ENCODE measurements at places on chromosomes 7 and 10. TPM values are rescaled to one million over a fixed set of nuclear protein-coding genes. Genes with fewer than 3 reads are reported as not detected.
A peak's percentile ranks its signal among the peaks of the same experiment; 100 is the strongest.

HTR5A gene
- total RNA-seq: not detected

FBXO24 gene
- total RNA-seq: 1.0 TPM

DNA sequence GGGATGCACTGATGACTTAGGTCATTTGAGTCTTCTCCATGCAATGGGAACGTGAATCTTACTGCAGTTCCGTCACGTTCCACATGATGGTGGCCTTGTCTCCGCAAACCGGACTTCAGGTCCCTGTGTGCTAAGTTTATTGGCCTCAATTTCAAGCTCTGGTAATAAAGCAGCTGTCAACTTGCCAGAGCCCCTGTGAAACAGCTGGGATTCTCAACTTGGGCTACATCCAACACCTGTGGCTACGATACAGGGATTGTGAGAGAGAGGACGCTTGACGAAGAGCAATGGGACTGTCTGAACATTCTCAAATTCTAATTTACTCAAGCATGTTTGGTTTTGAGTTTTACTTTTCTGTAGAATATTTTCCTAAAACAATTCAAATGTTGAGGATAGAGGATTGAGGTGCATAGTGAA is 174.2 kb downstream of the PTN start:
- no peak for DNase-seq

FAM25C gene
- not detected for total RNA-seq

DNA sequence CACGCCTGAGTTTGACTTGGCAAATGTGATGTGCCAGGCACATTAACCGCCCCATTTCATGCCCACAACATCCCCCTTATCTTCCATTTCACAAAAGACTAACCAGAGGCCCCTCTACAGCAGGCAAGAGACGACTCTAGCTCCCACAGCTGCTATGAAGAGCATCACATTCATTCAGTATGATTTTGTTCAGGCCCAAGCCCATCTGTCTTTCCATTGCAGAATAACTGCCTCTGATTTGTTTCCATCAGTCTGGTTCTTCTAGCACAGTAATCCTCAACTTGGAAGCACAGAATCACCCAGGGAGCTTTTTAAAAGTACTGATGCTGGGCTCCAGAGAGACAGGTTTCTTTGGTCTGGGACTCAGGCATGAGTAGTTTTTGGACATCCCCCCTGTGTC is 169.7 kb downstream of the NEURL1 start:
- no peak for DNase-seq

DNA sequence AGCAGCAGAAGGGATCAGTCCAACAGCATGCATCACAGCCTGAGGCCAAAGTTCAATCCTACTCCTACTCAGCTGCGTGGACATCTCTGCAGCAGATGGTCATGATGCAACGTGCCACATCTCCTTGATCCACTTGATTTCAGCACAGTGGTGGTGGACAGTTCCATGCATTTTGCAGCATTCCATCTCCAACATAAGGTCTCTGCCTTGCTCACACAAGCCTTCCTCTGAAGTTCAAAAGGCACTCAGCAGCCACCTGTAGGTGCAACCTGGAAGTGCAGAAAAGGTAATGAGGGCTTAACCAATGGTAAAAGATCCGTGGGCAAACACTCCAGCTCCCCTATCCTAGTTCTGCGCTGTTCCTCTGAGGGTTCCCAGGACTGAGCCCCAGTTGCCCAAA is 57.5 kb upstream of the CHCHD3 start:
- peak; percentile 3 for DNase-seq

All from MG63 (cell line).